ENCODE measurements at places on chromosomes 3 and 15.

- DNase-seq, result peak; percentile 50
Observed at GRCh38 chr3:59839810-59840515, 790.1 kb upstream of the CFAP20DC start.

- no peak for DNase-seq
Observed at GRCh38 chr3:10023587-10024310, 2.5 kb upstream of the FANCD2 start.

- DNase-seq, result no peak
Observed at GRCh38 chr3:112755845-112756613, 90.6 kb downstream of the CD200R1L start.

- no peak for DNase-seq
Observed at GRCh38 chr15:33425142-33425541, 114.4 kb downstream of the RYR3 start.

DNA sequence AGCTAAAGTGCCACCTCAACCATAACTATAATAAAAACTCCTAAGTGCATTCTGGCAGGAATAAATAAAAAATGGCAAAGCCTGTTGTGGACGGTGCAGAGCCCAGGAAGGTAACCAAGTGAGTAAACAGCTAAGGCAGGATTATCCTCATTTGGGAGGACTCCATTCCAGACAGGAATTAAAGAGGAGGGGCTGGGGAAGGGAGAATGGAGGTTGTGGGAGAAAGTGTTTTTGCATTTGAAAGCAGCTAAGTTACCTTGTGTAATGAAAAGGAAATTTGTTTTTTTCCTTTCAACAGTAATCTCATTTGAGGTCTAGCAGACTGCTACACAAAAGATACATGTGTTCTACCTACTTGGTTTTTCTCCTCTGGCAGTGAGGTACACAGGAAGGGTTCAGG is 248.5 kb downstream of the TIGIT start:
- DNase-seq, result no peak

- DNase-seq, result no peak
Observed at GRCh38 chr3:69776920-69777581, 37.8 kb downstream of the MITF start.

DNA sequence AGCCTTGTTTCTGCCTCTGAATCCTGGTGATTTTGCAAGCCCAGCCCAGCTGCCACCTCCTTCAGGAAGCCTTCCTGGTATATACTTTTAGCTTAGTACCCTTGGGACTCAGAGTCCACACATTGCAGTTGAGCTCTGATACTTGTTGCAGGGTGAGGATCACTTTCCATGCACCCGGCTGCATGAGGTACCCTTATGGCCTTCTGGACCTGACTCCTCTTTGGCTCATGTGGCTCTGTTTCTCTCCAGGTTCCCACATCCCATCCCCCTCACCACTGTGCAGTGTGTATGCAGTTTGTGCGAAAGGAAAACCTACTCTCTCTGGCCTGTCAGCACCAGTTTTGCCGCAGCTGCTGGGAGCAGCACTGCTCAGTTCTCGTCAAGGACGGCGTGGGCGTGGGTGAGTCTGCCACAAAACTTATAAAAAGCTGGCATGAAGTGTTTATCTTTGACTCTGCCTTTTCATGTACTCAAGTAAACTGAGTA is 23.1 kb upstream of the P4HTM start:
- peak; percentile 52 for DNase-seq

DNA sequence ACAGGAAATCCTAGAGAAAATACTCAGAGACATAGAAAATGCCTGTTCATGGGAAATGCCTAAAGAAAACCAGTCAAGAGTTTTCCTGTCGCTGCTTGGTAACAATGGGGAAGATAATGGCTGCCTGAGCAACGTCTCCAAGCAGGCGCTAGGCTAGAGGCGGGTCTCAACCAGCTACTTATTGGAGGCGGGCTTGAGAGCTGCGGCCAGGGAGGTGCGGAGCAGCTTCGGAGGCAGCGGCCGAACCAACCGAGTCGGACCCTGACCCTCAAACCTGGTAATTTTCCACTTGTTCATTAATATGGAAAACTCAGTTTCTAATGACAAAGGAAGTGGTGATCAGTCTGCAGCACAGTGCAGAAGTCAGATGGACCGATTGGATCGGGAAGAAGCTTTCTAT is 173.1 kb downstream of the DTWD1 start:
- DNase-seq, result no peak

GRCh38 chr15:78101423-78102105 is 9.2 kb downstream of the SH2D7 start:
- DNase-seq, result no peak

GRCh38 chr15:68403161-68403941 is 28.6 kb downstream of the ITGA11 start:
- no peak for DNase-seq

DNA sequence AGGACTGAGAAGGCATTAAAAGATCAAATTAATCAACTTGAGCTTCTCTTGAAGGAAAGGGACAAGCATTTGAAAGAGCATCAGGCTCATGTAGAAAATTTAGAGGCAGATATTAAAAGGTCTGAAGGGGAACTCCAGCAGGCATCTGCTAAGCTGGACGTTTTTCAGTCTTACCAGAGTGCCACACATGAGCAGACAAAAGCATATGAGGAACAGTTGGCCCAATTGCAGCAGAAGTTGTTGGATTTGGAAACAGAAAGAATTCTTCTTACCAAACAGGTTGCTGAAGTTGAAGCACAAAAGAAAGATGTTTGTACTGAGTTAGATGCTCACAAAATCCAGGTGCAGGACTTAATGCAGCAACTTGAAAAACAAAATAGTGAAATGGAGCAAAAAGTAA is 149.7 kb upstream of the LRRFIP2 start:
- DNase-seq, result no peak

GRCh38 chr3:136818769-136819391 is at the start of gene SLC35G2:
TSS of gene SLC35G2 (plus strand) at chr3:136819126. CDS start at chr3:136854461, 35,335 bp downstream.
- peak; percentile 60 for DNase-seq

- DNase-seq, result no peak
Observed at GRCh38 chr15:77830051-77830468, 197.3 kb upstream of the LINGO1 start.

DNA sequence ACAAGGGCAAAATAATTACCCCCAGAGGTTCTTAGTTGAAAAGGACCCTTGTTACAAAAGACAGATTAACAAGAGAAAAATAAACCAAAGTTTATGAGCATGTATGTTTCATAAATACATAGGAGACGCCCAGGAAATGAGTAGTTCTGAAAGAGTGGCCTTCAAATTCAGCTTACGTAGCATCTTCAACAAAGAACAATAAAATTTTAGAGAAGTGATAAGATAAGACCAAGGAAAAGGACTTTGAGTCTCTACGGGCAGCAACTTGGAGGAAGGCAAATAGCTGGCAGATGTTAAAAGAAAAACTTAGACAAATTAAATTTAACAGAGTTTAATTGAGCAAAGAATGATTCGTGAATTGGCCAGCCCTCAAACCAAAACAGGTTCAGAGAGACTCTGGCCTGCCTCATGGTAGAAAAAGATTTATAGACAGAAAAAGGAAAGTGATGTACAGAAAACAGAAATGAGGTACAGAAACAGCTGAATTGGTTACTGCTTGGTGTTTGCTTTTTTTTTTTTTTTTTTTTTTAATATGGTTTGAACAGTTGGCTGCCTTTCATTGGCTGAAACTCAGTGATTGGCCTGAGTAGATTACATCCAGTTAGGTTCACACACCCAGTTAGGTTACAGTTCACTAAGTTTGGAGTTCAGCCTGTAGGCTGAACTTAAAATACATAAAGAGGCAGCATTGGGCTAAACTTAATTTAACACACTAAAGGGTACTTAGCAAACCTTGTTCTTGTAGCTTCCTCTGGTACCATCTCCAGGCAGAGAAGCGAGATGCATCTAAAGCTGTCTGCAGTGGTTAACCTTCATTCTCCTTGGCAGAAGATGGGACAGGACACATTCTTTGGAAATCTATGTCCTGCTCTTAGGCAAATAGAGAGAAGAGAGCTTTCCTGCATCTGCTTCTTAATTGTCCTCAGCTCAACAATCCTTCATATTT is 23.2 kb downstream of the C2CD4B start:
- no peak for DNase-seq

GRCh38 chr3:101104321-101104720 is 111.1 kb upstream of the ABI3BP start:
- no peak for DNase-seq

All from activated T-cell treated with anti-CD3 and anti-CD28 coated beads, Interleukin-2, amount 50 U/mL, for 72 hours (primary cell).